ENCODE measurements at places on chromosomes 4 and X.
A peak's percentile ranks its signal among the peaks of the same experiment; 100 is the strongest.

DNA sequence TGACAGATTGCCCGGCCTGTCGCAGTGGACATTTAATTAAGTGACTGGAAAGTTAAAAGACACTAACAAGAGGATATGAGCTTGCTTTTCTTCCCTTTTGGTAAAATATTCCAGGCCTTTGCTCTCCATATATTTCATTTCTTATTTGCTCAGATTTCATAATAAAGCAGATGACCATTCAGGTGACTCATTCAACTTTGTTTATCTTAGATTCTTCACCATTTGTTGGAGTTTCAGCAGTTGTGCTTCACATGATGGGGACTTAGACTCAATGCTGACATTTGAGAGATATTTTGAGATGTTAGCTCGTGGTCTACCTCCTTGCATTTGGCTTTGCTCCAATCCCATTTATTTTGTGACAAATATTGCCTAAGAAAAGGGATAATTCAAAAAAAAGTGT is 312.2 kb downstream of the ARHGAP24 start:
- no peak for DNase-seq

DNA sequence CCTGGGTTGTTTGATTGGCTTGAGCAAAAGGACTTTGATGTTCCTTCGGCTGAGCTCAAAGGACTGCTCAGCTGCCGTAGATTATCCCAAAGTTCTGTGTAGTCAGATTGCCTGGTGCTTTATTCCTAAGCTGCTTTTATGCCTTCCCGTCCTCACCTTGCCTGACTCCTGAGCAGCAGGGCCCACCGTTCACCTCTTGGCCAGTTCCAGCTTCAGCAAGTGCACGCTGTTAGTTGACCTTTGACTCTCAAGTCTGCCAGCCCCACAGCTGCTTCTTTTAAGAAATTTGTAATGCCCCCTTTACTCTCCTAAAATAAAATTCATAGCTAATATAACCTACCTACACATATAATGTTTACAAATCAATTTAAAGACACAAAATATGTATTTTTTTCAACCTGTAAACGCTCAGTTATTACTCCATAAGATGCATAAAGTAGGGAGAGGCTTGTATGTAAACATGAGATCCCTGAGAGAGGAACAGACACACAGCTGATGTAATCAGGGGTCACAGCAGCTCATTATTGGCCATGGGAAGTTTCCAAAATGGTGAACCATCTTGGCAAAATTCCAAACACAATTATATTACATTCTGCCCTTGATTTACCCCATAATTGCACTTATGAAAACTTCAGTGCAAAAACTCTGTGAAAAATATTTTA is 28.6 kb downstream of the UCHL1 start:
- DNase-seq: peak; percentile 9

DNA sequence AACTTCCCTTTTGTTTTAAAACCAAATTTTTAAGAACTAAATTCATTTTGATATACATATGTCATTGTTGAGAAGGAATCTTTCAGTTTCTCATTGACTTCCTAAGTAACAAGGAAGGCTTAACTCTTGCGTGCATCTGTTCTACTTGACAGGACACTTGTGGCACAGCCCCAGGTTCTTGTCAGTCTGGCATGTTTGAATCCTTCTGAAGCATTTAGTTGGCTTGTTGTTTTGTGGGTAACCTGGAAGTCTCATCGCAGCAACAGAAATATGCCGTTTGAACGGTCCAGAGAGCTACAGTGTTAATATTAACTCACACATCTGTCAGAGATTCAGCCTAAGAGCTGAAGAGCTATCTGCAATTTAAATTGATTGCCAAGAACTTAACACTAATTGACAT is 76.0 kb downstream of the GLRA3 start:
- DNase-seq: peak; percentile 21

DNA sequence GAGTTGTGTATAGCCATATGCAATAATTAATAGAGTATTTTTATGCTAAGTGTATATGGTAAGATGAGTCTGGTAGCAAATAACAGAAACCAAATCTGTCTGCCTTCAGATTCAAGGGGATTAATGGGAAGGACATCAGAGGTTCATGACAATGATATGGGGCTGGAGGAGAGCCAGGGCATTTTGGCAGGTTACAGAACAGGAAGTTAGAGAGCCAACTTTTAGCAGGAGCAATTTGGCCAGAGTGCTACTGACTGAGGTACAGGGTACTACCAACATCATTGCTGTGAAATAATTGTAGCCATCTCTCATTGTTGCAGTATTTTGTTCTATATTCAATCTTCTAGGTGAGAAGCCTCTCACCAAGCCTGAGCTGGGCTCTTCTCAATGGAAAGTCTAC is 210.9 kb upstream of the FAM47A start:
- no peak for DNase-seq

DNA sequence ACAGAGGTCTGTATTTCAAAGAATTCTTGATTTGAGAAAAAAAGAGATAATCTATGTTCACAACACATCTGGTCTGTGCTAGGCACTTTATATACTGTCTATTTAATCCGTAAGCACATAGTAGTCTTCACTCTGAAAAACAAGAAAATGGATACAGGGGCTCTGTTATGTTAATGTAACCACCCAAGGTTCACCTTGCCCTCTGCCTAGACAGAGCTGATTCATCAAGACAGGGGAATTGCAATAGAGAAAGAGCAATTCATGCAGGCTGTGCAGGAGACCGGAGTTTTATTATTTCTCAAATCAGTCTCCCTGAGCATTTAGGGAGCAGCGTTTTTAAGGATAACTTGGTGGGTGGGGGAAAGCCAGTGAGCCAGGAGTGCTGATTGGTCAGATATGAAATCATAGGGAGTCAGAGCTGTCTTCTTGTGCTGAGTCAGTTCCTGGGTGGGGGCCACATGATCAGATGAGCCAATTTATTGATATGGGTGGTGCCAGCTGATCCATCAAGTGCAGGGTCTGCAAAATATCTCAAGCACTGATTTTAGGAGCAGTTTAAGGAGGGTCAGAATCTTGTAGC is 92.9 kb upstream of the TNIP3 start:
- no peak for DNase-seq

- peak; percentile 6 for DNase-seq
Observed at GRCh38 chrX:124230655-124231450, 101.6 kb upstream of the TEX13D start.

DNA sequence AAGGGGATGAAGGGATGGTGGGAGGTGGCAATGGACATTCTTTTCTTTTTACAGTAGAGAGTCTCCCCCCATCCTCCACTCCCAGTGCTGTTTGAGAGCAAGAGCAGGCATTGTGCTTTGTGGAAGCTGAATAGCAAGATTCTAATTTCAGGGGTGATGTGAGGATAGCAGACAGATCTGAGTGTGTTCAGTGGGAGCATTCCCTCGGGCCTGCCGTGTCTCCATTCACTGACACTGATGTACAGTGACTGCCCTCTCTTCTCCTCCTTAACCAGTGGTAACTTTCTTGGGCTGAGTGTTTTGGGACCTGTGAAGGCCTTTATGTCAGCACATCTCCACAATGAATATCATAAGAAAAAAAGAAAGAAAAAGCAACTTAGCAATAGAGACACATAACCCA is 396.6 kb upstream of the RPS6KA3 start:
- DNase-seq: no peak

DNA sequence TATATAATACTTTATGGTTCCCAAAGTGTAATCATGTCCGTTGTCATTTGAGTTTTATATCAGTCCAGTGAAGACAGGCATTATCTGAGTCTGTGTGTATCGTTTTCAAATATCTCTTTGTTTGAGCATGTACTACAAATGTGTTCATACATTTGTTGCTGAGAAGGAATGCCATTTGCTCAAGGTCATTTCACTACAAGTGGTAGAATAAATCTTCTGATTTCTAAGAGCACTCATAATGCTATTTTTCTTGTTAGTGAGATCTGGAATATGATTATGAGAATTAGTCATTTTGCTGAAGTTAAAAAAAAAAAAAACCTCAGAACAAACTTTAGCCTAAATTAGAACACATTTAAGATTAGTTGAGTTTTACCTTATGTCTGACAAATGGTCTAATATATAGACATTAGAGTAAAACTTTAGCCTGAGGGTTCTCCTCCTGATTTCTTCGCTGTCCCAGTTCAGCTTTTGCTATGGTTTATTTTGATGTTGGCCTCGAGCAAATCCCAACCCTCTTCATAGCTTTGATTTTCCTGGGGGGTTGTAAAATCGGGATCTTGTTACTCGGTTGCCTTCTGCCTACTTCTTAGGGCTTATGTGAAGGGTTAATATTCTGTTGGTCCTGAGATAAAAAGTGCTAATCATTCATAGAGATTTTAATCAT is 87.1 kb downstream of the TMEM131L start:
- DNase-seq: no peak

GRCh38 chr4:158965226-158965625 is 137.7 kb upstream of the RAPGEF2 start:
- DNase-seq: peak; percentile 50

DNA sequence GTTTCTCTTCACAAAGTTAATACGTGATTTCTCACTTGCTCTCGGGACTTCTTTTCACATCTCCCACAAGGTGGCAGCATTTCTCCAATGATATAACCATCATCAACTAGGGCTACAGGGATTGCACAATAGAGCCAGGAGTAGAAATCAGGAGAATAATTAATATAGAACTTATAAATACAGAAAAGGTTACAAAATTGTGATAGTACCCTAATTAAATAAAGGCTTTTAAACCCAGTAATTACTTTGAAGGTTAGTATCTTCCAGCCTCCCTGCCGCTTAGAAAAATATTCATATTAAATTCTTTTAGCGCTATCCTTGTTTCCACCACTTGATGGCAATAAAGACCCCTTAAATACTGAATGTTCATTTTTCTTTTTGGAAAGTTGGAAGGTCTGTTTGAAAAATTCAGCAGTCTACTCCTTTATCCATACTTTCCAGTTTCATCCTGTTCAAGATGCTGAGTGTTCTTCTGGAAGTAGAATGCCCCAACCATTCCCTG is 65.8 kb downstream of the RASGEF1B start:
- peak; percentile 77 for DNase-seq

DNA sequence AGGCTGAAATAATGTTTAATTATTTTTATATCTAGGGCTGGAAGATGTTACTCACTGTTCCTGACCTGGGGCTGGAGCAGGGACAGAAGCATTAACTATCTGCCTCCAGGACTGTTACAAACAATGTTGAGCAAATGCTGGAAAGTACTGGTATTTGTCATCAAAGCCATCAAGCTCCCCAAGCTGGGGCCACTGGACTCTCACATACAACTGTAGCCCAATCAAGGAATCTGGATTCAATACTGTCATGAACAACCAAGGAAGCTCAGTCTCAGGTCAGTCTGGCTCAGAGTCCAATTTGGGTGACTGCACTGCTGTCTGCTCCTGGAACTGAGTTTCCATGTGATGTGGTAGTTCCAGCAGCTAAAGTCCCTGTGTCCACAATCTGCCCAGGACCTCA is 50.4 kb downstream of the APOO start:
- DNase-seq: no peak

- peak; percentile 45 for DNase-seq
Observed at GRCh38 chrX:109886122-109886761, 116.7 kb upstream of the TMEM164 start.

GRCh38 chrX:45011131-45011530 is 138.1 kb downstream of the KDM6A start:
- DNase-seq: no peak
